SW 1271 (cell line): ENCODE measurements at places on chromosomes 1 and 21.

DNA sequence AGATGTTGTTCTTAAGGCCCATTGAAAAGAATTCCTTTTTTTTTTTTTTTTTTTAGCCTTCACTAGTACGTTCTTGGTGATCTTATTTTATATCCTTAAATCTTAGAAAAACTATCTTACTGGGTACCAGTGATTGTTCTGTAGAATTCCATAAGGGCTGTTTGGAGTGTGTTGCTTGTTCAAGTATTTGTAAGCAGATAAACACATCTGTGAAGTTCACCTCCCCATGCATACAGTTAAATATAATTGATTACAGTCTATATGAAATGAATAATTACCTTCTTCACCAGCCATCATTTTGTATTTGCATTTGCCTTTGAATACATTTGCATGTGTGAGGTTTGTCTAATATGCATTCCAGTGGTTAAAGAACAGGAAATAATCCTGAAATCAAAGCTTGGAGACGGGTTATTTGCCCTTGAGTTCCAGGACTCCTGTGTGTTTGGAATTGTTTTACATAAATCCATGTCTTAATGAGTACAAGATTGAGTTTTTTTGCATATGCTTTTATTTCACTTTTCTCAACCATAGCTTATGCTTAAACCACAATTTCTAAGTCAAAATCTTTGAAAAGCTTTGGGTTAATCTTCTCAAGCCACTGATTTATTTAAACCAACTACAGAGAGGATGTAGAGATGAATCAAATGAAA, 73.1 kb downstream of the VPS13D start:
- no peak for DNase-seq

DNA sequence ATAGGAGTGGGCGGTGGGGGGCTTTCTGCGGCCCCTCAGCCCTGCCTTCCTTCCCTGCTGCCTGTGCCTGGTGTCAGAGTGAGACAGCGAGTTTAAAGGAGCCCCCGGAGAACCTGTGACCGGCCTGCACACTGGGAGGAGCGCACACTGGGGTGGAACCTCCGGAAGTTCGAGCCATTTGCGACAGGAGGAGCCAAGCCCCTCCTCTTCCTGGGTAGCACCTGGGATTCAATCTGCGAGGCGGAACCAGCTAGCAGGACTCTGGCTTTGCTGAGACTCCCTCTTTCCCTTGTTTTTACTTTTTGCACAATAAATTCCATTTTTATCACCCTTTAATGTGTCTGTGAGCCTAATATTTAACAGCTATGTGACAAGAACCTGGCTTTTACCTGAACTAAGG, 540.6 kb downstream of the NPHP4 start:
- DNase-seq = no peak

DNA sequence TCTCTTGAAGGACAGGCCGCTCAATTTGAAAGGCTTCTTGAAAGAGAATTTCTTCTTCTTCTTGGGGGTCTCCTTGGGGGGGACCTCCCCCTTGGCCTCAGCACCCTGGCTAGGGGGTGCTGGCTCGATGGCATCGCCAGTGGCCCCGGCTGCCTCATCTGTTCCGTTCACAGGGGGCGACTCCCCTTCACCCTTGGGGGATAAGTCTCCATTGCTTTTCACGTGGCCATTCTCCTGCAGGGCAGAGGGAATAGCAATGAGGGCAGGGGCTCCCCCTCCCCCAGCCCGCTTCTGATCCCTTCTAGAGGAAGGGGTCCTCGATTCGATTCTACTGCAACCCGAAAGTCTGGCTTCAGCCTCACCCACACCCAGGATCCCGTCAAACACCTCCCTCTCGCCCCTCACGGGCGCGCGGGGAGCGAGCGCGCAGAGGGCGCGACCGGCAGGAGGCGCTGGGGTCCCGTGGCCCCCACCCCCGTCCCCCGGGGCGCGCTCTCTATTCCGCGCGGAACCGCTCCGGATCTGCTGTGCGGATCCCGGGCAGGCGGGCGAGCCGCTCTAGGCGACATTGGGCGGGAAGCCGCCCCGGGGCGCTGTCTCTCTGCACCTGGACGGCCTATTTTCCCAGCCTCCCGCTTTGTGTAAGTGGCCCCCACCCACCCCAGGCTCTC, 1.0 kb downstream of the MARCKSL1 start:
- DNase-seq = no peak

DNA sequence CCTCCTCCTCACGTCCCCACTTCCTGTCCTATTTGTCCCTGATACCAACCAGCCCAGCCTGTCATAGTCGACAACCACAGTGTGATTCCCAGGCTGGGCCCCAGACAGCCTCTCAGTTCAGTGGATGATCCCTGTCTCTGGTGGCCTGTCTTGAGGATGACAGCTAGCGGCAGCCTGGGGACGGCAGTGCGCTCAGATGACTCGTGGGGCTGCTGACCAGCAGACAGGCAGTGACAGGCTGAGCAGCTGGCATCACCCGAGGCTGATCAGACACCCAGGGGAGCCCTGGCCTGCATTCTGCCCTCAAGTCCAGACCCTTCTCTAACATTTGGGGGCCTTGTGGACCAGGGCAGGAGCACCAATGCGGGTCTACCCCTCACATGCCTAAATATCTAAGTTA, 21.0 kb downstream of the NKAIN1 start:
- no peak for DNase-seq

- peak; percentile 6 for DNase-seq
These were observed 94.2 kb downstream of the ARHGEF10L start for GRCh38 chr1:17633654-17634053.

DNA sequence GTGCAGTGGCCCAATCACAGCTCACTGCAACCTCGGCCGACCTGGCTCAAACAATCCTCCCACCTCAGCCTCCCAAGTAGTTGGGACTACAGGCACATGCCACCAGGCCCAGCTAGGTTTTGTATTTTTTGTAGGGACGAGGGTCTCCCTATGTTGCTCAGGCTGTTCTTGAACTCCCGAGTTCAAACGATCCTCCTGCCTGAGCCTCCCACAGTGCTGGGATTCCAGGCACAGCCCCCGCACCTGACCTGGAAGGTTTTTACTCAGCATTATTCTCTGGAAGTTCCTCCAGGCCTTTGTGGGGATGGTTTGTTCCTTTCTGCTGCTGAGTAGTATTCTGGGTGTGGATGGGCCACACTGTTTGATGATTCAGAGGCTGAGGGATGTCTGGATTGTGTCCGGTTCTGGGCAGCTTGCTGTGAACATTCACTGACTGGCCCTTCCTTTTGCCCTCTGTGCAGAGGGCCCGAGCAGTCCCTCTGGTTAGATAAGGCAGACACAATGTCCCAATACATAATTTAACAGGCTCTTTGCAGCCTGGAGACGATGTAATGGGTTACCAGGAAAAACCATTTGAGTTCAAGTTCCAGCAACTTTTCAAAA, 6.0 kb upstream of the TRAPPC10 start:
- DNase-seq = peak; percentile 69

- DNase-seq = no peak
These were observed 24.8 kb upstream of the CNIH3 start for GRCh38 chr1:224591326-224591725.

- DNase-seq = no peak
These were observed 4.8 kb upstream of the RGS16 start for GRCh38 chr1:182608845-182609610.

- DNase-seq = no peak
These were observed 1.6 kb upstream of the DYRK3 start for GRCh38 chr1:206633708-206634121.

- DNase-seq = no peak
These were observed 122.3 kb upstream of the TMPRSS2 start for GRCh38 chr21:41630249-41630648.

- no peak for DNase-seq
These were observed 529 bp downstream of the EGLN1 start for GRCh38 chr1:231421546-231421970.

- DNase-seq = no peak
These were observed 11.8 kb downstream of the UBIAD1 start for GRCh38 chr1:11284784-11285183.

GRCh38 chr21:21057349-21058062, 59.3 kb downstream of the NCAM2 start:
- DNase-seq = no peak

GRCh38 chr1:217089361-217090014, 366.3 kb upstream of the ESRRG start:
- DNase-seq = no peak

GRCh38 chr1:4660917-4661594, 6.6 kb downstream of the AJAP1 start:
- DNase-seq = no peak

GRCh38 chr1:178768423-178768822, 43.4 kb downstream of the RALGPS2 start:
- DNase-seq = no peak

DNA sequence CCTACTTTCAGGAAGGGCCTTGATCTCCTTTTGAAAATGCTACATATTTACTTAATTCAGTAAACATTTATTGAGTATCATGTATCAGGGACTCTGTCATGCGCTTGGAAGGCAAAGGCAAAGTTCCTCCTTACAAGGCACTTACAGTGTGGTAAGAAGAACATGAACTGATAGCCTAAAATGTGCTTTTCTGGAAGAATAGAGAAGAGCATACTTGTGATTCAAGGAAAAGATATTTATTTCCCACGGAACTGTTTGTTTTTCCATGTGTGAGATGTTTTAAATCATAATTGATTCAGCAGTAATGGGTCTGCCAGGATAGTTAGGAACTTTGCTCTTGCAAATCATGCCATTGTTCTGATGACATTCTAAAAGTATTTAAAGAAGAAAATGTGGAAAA, 110.1 kb upstream of the ZNHIT6 start:
- no peak for DNase-seq

DNA sequence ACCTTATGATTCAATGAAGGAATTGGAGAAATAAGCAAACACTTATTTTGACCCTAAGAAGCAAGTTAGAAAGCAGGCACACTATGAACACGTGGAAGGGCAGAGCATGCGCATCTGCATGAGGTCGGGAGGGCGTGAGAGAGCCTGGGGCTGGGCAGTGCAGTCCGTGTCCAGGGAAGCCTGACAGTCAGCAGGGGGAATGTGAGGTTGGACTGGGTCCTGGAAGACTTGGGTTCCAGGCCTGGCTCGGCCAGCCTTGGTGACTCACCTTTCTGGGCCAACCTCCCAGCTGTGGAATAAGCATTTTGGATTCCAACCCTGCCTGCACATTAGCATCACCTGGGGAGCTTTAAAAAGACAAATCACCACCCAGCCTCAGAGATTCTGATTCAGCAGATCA, 26.6 kb upstream of the LMX1A start:
- DNase-seq = no peak

DNA sequence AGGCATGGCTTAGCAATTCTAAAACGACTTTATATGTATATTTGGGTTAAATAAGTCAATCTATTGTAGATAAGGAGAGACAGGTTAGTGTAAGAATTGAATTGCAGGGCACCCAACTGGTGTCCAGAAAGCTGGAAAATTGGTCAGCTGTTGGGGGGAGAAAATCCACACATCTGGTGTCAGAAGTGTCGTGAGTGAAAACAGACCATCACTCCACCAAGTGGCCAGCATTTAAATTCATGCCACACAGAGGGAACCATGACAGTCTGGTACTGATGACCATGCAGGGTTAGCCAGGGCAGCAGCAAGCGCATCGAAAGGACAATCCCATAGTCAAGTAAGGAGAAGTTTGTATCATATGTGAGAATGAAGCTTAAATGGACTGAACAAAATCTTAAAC, 11.7 kb downstream of the LAX1 start:
- no peak for DNase-seq

- no peak for DNase-seq
These were observed 923 bp downstream of the CAP1 start for GRCh38 chr1:40041466-40041838.

- DNase-seq = no peak
These were observed 2.6 kb downstream of the LEFTY1 start for GRCh38 chr1:225886159-225887029.

GRCh38 chr1:44485229-44485933, 80.3 kb downstream of the RNF220 start:
- no peak for DNase-seq

DNA sequence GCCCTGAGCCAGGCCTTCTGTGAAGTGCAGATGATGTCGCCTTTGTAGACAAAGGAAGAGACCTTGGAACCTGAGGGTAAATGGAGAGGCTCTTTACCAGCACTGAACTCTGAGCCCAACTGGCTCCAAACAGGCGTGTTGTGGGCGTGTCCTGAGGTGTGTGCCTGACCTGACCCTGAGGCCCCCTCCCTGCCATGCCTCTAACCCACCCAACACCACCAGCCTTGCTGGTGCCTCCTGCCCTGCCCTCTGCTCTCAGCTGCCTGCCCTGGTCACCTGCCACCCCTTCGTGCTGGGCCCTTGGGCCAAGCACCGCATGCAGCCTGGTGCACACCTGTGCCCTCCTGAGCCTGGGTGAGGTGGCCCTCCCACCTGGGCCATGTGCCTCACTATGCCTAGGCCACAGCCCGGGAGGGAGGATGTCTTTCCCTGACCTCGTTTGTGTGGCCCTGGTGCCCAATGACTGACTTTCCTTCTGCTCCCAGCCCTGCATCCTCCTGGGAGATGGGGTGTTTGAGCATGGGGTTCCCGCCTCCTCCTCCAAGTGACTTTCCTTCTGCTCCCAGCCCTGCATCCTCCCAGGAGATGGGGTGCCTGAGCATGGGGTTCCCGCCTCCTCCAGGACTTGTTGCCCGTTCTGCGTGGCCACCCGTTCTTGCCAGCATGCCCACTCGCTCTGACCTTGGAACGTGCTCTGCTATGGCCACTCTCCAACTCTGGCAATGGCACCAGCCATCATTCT, 157.0 kb downstream of the PCBP3 start:
- DNase-seq = no peak

- DNase-seq = no peak
These were observed 229.3 kb upstream of the PTBP2 start for GRCh38 chr1:96492236-96492635.

DNA sequence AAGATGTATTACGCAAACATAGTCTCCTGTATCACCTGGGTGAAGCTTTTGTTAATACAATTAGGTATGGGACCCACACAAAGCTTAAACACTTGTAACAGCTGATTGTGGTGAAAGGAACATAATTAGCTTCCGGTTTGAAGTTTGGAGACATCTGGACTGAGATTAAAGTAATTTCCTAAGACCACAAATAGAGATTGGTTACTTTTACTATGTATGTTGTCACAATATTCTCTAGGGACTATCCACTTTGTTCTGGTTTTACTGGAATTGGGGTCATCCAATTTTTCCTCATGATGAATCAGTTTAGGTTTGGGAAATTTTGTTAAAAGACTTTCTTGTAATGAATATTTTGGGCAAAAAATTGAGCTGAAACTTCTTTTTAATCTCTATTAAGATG, 71.8 kb upstream of the SAMSN1 start:
- DNase-seq = no peak

DNA sequence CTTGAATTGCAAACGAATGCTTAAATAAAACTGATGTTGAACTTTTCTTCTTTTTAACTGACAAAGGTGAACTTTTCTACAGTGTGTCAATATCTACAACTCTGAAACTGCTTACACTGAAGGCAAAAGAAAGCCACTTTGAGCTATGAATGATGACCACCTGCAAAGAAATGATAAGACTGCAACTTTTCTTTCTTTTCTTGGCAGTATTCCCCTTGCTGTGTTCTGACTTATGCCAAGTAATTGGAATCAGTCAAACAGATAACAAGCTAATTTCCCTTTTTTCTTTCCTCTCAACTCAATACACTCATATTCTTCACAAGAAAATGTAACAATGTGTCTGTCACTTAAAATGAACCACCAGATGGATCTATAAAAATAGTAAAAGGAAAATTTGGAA, 588.1 kb upstream of the BRINP3 start:
- DNase-seq = no peak

GRCh38 chr1:8986814-8987190, 39.4 kb downstream of the SLC2A7 start:
- DNase-seq = no peak

- no peak for DNase-seq
These were observed 47.5 kb downstream of the TRPM2 start for GRCh38 chr21:44400791-44401385.

GRCh38 chr1:60715970-60716369, 366.4 kb upstream of the NFIA start:
- DNase-seq = no peak

GRCh38 chr1:161999301-162000052, 24.2 kb downstream of the OLFML2B start:
- no peak for DNase-seq
